ENCODE measurements at places on chromosomes 6 and 20.

GRCh38 chr20:46928580-46929132, 34.0 kb downstream of the EYA2 start:
- DNase-seq = no peak

DNA sequence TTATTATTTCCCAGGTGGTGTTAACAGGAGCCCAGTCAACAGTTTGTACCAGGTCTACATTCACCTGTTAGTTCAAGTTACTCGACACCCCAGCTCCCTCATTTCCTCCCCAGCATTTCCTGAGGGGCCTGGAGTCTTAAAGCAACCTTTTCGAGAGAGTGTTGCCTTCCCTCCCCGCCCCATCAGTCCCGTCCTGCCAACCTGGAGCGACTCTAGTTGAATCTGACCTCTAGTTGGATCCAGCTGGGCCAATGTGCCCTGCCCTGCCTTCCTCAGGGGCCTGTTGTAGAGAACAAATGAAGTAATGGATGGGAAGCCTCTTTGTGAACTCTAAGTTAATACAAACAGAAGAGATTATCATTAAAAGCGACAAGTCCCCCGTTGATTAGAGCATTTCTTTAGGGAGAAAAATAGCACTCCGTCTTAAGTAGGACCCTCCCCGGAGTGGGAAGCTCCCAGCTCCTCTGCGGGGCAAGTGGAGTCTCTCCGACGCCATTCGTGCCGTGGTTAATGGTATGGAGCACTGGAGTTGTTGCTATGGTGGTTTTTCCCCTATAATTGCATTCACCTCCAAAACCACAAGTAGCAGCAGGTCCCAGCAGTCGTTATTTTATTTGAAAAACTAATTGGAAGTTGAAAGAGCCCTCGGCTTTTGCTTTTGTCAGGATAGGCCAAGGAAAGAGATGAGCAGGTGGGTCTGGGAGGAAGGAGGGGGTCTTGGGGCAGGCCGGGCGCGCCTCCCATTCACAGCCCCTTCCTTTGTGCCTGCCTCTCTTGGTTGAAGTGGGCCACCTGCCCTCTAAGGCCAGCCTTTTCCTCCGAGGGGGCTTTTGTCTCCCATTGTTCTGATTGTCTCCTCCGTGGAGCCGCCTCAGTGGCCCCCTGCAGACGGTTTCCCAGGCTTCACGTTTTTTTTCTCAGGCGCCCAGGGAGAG, 16.1 kb downstream of the GHRH start:
- DNase-seq = peak; percentile 90

DNA sequence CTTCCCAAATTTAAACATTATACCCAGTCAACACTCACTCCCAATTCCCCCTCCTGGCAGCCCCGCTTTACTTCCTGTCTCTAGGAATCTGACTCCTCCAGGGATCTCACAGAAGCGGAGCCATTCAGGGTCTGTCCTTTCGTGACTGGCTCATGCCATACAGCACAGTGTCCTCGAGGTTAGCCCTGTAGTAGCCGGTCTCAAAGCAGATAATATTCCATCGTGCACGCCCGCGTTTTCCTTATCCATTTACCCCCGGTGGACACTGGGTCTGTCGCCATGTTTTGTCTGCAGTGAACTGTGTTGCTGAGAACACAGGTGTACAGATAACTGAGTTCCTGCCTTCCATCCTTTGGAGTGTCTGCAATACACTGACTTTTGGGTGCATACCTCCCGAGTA, 95.3 kb downstream of the TTLL2 start:
- DNase-seq = no peak

- no peak for DNase-seq
Observed at GRCh38 chr20:35641743-35642142, 23.0 kb downstream of the CPNE1 start.

DNA sequence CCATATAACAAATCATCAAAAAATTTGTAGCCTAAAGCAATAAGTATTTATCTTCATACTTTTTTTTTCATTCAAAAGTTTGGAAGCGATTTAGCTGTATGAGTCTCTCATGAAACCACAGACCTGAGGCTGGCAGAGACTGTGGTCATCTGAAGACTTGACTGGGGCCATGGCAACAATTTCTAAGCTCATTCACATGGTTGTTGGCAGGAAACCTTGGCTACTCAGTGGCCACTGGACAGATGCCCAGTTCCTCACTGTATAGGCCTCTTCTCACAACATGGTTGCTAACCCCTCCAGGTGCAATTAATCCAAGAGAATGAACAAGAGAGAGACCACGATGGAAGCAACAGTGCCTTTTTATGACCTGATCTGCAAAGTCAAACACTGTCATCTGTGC, 235.9 kb downstream of the BTBD3 start:
- peak; percentile 16 for DNase-seq

GRCh38 chr6:122381494-122382265, 17.8 kb upstream of the HSF2 start:
- peak; percentile 45 for DNase-seq

DNA sequence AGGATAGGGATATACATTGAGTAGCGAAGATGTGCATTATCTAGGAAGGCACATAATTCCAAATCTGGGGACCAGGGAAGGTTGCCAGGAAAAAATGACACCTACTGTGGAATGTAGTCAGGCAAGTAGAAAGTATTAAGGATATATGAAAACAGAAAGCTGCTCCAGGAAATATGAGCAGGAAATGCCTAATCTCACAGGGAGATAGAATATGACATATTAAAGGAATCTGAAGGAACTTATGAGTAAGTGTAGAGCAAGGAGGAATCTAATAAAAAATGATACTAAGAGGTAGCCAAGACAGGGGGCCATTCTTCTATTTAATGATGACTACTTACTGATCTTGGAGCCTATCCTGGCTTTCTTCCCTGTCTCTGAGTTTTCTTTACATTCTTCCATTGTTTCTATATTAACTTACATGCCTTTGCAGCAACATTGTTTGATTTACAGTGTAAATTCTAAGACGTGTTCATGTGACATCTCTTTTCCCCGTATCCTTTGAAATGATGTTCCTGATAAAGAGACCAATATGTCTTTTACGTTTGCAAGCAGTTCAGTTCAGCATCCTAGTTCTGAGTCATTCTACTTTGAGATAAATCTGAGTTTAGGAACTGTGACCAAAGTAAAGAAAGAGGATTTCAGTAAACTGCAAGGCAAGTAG, 58.6 kb downstream of the TINAG start:
- no peak for DNase-seq

GRCh38 chr20:51335329-51335841, 207.1 kb downstream of the NFATC2 start:
- no peak for DNase-seq

DNA sequence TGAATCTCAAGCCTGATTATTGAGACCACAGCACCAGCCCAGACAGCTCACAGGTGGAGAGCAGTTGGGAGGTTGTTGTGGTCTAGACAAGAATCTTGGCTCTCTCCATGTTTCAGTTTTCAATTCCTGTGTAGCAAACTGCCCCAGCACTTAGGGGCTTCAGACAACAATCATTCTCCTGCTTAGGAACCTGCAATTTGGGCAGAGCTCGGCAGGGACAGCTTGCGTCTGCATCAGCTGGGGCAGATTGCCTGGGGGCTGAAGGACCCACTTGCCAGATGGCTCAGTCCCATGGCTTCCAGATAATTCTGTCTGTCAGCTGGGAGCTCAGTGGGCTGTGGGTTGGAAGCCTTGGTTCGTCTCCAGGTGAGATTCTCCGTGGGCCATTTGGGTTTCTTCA, 6.9 kb downstream of the TGM6 start:
- no peak for DNase-seq

DNA sequence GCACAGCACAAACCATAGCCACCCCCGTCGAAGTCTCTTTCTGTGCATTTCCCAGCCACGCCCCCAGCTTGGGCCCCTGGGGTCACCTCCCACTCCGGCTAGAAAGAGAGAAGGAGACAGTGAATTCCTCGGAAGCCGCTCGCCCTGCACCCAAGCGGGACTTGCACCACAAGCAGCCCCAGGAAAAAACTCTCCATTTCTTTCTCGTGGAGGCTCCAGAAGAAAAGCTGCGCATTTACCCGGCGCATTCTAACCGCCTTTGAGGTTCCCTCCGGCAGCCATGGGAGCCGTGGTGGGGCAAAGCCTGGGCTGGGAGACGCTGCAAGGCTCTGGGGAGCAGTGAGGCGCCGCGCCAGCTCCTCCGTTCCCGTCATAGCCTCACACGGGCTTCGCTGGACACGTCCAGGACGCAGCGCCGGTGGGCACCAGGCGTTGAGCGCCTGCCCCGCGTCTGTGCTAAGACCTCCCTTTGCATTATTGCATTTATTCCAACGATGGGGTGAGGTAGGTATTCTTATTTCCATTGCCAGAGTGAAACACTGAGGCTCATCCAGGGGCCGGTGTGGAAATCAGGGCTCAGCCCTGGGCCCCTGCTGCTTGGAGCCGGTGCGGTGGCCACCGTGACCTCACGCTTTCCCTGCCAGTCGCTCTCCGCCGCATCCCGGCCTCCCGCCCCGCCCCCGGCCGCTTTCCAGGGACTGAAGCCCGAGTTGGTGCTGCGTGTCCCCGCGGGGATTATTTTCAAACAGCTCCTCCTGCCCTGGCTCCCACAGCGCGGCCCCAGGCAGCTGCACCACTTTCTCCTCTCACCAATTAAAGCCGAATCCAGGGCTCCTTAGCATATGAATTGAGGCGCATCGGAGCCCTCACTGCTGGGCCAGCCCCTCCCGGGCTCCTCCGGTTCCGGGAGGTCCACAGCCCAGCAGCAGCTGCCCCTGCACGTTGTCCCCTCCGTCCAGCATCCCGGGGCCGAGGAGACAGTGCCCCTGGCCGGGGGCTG, 148.3 kb upstream of the AFDN start:
- peak; percentile 50 for DNase-seq

GRCh38 chr20:1841554-1842140, 53.6 kb upstream of the SIRPA start:
- no peak for DNase-seq

- DNase-seq = no peak
Observed at GRCh38 chr6:168027521-168027920, 30.1 kb downstream of the KIF25 start.

DNA sequence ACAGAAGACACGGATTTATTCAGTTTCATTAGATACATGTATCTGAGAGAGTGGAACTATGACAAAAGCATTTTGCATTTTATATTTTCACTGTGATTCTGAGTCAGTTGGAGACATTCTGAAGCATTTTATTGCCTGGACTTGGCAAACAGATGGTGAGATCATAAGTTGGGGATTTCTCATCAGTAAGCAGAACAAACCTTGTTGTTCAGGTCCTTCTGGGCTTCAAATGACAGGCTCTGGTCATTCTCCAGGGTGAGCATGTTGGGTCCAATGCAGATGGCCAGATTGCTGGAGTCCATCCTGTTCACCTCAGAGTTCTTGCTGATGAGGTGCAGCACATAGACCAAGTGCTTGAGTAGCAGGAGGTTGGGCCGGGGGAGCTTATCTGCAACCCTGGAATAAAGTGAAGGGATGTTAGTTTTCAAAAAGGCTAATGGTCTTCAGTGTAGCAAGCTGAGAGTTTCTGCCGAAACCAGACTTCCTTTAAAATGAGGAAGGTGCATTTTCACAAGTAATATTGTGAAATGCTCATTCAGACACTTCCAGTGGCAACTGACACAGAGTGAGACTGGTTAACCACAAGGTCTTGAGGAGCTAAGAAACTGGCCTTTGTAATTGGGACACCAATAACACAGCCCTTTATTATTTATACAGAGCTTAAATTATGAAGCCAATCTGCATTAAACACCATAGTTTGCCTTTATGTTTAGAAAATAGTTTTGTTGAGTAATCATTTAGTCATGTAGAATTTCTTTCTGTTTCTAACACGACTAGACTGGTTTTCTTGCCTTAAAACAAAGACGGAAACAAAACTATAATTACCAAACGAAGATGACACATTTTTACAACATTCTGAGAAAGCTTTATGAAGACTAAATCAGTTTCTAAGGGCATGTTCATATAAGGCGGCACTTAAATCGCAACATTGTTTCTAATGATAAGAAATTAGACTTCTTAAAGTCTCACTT, 5.6 kb downstream of the TAGAP start:
- DNase-seq = no peak

DNA sequence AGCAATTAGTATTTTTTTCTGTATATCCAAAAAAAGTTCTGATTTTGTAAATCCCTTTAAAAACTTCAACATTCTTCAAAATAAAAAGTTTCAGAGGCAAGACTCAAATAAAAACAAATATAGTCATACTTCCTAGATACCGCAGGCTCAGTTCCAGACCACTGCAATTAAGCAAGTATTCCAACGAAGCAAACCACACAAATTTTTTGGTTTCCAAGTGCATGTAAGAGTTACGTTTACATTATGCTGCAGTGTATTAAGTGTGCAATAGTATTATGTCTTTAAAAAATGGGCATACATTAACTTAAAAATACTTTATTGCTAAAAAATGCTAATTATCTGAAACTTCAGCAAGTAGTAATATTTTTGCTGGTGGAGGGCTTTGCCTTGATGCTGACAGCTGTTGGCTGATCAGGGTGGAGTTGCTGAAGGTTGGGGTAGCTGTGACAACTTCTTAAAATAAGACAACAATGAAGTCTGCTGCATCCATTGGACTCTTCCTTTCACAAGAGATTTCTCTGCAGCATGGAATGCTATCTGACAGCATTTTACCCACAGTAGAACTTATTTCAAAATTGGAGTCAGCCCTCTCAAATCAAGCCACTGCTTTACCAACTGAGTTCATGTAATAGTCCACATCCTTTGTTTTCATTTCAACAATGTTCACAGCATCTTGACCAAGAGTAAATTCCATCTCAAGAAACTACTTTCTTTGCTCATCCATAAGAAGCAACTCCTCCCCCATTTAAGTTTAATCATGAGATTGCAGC, 46.0 kb downstream of the PHIP start:
- DNase-seq = no peak

DNA sequence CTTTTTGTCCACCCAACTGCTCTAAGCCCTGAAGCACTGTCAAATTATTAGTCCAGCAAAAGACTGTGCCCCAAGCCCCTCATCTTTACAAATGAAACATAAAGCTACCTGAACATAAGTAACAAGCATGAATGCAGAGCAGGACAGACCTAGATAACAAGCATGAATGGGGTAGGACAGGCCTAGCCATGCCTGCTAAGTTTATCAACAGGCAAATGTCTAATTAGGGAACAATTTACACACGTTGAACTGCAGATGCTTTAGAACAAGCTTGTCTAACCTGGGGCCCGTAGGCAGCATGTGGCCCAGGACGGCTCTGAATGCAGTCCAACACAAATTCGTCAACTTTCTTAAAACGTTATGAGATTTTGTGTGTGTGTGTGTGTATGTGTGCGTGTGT, 13.6 kb downstream of the FBXO30 start:
- DNase-seq = peak; percentile 55

GRCh38 chr20:1335961-1336698, 7.2 kb upstream of the SDCBP2 start:
- no peak for DNase-seq

DNA sequence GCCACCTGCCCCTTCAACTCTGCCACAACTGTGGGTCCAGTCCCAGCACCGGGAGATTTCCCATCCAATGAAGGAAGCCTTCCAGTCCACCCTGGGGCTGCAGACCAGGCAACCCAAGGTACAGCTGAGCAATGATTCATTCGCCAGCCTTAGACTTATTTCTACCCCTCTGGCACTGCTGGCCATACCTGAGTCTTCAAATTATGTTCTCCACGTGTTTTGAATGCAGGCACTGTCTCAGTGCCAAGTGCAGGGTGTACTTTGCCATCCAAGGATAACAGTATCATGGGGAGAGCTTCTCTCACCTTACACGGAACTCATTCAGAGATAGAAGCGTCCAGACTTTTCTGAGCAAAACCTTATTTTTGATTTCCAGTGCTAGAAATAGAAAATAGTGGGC, 175.6 kb downstream of the ZFP64 start:
- no peak for DNase-seq
